ENCODE measurements at places on chromosomes 4 and X.

- DNase-seq: no peak
Observed at GRCh38 chr4:88759039-88759894, 61.6 kb upstream of the NAP1L5 start.

DNA sequence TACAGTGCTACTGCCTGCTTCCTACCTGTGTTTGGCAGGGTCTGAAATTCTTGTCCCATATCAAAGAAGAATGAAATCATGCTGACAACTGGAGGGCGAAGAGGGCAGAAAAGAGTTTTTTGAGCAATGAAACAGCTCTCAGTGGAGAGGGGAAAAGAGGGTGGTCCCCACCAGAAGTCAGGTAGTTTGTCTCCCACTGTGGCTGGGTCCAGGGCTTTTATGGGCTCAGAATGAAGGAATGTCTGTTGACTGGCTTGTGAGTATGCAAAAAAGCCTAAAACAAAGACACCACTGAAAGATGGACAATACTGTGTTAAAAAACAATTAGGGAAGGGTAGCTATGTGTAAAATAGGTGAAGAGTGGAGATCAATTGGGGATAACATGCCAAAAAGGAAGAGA is 115.0 kb downstream of the ADAM29 start:
- no peak for DNase-seq

GRCh38 chr4:10629394-10629793 is 55.2 kb downstream of the CLNK start:
- no peak for DNase-seq

DNA sequence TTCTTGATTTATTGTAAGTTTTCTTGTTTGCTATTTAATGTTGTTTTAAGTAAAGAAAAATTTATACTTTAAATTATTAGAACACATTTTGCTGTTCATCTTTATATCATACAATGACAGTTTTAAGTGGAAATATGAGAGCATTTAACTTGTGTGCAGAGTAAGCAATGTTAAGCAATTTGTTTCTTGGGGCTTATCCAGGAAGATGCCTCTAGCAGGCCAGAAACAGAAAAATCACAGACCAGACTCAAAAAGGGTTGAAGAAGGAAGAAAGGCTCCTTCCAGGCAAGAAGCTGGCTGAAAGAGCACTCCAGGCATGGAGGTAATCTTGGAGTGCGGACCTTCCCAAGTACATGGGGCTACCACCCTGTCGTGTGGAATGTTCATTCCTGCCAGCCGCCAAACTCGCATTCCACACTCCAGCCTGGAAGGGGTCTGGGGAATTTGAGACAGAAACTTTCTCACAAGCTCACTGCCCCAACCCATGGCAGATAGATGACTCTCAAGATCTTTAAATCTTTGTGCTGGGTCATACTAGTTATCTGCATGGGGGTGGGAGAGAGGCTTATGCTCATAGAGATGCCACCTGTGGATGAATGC is 1521.3 kb upstream of the AGA start:
- no peak for DNase-seq

DNA sequence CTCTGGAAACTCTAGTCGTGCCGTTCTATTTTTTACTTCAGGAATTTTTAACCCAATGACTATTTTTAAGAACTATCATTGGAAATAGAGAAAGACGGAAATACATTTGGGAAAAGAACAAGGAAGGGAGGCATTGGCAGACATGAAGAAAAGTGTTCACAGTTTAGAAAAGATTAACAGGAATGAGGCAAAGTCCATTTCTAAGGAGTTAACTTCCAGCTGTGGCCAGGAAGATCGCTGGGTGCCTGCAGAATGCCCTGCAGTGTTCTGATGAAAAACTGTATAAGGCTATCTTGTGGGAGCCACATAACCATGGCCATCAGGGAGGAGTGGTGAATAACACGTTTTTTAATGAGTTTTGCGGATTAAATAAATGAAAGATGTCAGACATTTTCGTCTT is 150.6 kb upstream of the VCX3A start:
- DNase-seq: no peak

DNA sequence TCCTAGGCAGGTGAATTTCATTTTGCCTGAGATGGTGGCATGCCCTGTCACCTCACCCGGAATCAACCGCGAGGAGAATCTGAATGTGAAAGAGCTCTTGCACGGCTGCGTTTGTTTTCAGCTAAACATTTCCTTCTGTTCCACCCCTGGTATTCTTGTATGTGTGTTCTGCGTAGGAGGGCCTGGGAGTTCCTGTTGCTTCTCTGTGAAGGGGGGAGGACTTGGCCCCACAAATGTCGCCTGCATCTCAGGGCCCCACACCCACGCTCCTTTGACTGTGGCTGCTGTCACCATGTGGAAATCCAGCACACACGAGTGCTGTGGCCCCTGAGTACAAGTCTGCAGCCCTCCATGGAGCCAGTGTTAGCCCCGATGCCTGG is 45.8 kb upstream of the CLCN4 start:
- DNase-seq: peak; percentile 67

DNA sequence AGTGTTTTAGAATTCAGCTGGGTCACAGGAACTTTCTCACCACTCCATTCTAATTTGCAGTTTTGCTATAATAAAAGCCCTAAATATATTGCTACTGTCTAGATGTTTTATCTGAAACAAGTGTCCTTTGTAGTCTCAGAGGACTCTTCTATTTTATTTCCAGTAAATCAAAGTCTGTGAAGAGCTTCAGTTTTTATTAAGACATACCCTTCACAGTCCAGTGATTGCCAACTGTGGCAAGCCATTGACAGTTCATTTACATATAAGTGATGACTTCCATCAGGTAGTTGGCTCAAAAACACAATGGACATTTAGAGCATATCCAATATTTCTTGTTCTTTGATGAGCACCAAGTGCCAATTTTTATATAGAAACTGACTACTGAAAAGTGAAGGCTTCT is 466.1 kb downstream of the IQCM start:
- no peak for DNase-seq

DNA sequence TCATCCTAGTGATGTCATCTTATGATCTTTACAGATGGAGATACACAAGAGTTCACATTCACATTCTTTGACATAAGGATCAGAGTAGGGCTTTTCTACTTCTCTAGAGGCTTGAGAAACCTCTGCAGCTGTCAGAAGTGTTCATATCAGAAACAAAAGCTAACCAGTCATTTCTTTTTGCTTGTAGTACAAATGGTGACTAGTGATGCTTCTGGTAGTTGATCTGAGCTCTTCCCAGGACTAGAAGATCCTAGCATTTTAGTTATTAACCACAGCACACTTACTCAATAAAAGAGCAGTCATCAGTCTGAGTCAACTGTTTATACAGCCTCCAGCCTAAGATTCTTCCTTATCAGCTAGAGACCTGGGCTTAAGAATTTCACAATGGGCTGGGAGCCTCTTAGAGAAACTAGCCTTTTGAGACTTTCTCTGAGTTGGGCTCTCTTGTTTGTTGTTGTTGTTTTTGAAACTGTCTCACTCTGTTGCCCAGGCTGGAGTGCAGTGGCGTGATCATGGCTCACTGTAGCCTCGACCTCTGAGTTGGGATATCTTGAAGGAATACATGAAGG is 84.1 kb downstream of the TMEM164 start:
- DNase-seq: no peak

- DNase-seq: no peak
Observed at GRCh38 chrX:150063674-150064073, 125.4 kb upstream of the EOLA2 start.

DNA sequence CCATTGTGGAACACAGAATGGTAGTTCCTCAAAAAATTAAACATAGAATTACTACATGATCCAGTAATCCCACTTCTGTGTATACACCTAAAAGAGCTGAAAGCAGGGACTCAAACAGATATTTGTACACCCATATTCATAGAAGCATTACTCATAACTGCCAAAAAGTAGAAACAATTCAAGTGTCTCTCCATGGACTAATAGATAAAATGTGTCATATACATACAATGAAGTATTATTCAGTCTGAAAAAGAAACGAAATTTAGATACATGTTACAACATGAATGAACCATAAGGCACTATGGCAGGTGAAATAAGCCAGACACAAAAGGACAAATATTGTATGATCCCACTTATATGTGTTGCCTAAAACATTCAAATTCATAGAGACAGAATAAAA is 145.1 kb downstream of the ANTXR2 start:
- no peak for DNase-seq

- DNase-seq: no peak
Observed at GRCh38 chr4:122661176-122662160, 40.6 kb upstream of the IL21 start.

- peak; percentile 71 for DNase-seq
Observed at GRCh38 chr4:54091637-54092404, 8.1 kb upstream of the GSX2 start.

DNA sequence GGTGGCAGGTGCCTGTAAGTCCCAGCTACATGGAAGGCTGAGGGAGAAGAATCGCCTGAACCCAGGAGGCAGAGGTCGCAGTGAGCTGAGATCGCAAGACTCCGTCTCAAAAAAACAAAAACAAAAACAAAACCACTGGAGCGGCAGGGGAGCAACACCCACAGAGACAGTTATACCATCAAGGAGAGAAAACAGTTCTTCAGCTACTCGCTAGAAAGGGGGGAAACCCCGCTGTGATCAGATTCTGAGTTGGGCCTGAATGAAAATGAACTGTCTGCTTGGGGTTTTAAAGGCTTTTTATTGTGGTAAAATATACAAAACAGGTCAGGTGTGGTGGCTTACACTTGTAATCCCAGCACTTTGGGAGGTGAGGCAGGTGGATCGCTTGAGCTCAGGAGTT is 16.8 kb upstream of the IRAK1 start:
- DNase-seq: peak; percentile 25

DNA sequence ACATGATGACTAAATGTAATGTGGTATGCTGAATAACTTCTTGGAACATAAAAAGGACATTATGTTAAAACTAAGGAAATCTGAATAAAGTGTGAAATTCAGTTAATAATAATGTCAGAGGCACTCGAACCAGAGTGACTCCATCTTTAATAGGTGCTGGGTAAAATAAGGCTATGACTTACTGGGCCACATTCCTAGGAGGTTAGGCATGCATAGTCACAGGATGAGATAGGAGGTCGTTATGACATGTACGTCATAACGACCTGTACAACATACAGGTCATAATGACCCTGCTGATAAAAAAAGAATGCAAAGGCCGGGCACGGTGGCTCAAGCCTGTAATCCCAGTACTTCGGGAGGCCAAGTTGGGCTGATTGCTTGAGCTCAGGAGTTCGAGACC is 28.9 kb upstream of the OPHN1 start:
- no peak for DNase-seq

- no peak for DNase-seq
Observed at GRCh38 chrX:5876984-5877596, 351.6 kb downstream of the NLGN4X start.

DNA sequence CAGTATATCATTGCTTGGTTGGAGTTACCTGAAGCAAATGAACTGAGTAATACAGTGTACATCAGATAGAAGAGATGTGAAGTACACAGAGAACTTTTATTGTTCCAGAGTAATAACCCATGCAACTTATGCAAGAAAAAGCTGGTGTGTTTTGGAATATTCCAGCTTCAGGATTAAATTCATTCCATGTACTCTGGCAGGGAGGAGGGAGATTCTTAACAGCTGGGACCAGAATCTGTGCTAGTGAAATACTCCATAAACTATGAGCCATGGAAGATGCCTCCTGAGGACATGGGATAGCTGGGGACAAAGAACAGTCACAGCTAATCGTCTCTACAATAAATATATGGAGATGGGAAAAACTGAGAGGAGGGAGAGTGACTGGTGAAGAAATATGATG is 101.6 kb upstream of the OTUD4 start:
- no peak for DNase-seq

DNA sequence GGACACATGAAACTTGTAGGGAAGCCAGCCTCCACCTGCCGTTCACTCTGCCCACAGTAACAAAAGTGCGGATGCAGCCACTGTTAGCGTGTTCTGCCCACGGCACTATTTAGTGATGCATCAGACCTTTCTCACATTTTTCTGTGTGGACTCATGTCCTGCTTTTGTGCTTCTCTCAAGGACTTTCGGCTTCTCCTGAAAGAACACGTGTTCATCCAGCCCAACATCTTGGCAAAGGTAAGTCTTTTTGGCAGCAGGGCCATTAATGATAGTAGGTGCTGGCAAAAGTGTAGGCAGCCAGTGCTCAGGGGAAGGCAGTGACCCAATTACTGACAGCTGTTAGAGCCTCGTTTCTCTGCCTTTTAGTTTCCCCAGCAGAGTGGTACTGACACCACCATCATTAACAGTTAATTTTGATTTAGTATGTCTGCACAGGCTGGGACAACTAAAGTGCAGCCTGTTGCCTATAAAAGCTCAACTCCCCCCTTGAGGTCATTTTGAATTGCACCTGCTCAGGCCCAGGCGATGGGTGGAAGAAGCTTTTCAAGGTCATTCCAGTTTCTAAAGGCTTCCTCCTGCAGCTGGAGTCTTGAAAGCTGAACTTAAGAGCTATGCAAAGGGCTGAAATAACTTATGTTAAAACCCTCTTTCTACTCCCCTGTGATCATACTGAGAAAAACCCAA is 54.5 kb upstream of the HPSE start:
- DNase-seq: no peak

- DNase-seq: no peak
Observed at GRCh38 chr4:101074326-101074725, 273.0 kb downstream of the PPP3CA start.

GRCh38 chrX:42129022-42129940 is 205.9 kb upstream of the CASK start:
- DNase-seq: no peak

DNA sequence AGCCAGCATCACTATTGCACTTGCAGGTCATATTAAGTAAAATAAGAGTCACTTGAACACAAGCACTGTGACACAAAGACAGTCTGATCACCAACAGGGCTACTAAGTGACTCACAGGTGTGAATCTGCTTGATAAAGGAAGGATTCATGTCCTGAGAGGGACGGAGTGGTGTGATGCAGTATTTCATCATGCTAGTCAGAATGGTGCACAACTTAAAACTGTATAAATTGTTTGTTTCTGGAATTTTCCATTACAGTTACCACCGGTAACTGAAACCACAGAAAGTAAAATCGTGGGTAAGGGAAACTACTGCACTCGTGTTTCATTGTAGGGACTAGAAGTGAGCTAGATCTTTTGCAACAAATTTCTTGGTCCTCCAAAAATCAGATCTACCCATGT is 109.7 kb downstream of the ELOVL6 start:
- DNase-seq: peak; percentile 68

DNA sequence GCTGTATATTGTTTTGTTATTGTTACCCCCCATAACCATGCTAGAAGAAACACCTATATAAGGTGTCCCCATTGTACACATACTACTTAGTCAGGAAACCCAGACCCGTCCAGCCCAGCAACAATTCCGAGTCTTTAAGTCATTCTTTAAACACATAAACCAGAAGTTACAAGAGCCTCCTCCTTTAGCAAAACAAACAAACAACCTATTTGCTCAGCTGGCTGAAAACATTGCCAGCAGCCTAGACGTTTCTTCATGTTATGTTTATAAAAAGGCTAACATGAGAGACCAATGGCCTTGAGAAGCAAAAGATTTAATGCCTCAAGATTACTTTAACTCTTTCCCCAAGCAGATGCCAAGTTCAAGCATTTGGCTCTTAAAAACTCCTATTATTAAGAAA is 1.4 kb downstream of the ACOX3 start:
- DNase-seq: no peak
